Omental fat pad (tissue), 4 donors: ENCODE measurements at places on chromosomes 1 and 21.

- no peak for DNase-seq
Observed at GRCh38 chr1:194167956-194168640, 981.7 kb upstream of the B3GALT2 start.

DNA sequence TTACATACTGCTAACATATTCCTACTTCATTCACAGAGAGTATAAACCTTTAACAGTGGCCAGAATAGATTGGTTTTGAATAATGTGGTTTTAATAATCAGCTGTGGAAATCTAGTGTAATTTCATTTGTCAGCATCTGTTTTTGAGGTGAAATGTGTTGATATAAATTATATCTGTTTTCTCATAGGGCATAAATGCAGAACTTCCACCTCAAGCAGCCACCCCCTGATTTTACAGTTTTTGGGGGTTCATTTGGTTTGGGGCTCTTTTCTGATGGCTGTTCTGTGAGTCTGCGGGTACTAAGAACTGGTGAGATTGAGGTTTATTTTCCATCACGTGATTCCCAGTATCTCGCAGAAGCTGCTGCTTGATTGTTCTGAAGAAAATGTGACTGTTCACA is 23.2 kb downstream of the EDARADD start:
- DNase-seq, result no peak

- no peak for DNase-seq
Observed at GRCh38 chr1:157313240-157313807, 175.1 kb upstream of the ETV3 start.

- no peak for DNase-seq
Observed at GRCh38 chr1:231923491-231924041, 297.0 kb downstream of the DISC1 start.

DNA sequence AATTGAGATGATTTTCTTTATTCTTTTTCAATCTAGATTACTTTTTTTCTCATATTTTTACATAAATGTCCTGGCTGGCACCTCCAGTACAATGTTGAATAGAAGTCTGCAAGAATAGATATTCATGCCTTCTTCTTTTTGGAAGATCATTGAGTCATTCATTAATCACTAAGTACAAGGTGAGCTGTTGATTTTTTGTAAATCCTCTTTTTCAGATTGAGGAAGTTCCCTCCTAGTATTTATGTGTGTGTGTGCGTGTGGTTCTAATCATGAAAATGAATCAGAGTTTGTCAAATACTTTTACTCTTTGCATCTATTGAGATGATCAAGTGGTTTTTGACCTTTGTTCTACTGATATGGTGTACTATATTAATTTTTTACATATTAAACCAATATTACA is 859.3 kb downstream of the KCNT2 start:
- no peak for DNase-seq

- no peak for DNase-seq
Observed at GRCh38 chr1:229841230-229841629, 215.2 kb downstream of the URB2 start.
